Hepatocyte (in vitro differentiated cells): ENCODE measurements at places on chromosomes 11 and 22. TPM values are rescaled to one million over a fixed set of nuclear protein-coding genes. Genes with fewer than 3 reads are reported as not detected.

- no peak for DNase-seq
These were observed 51.7 kb upstream of the CCDC89 start for GRCh38 chr11:85737738-85738137.

DNA sequence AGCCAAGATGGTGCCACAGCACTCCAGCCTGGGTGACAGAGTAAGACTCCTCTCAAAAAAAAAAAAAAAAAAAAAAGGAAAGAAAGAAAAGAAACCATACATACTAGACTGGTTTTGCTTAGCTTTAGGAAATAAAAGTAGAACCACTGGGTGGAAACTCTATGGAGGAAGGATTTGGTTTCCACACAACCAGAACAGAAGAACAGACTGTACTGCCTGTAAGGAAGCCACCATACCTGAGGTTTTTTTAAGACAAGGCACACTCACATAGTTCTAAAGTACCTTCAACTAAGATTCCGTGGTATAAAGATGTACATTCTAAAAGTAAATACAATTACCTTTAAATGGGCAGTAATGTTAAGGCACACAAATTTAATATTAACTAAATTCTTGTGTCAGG, 58.6 kb downstream of the NUP98 start:
- DNase-seq: no peak

DNA sequence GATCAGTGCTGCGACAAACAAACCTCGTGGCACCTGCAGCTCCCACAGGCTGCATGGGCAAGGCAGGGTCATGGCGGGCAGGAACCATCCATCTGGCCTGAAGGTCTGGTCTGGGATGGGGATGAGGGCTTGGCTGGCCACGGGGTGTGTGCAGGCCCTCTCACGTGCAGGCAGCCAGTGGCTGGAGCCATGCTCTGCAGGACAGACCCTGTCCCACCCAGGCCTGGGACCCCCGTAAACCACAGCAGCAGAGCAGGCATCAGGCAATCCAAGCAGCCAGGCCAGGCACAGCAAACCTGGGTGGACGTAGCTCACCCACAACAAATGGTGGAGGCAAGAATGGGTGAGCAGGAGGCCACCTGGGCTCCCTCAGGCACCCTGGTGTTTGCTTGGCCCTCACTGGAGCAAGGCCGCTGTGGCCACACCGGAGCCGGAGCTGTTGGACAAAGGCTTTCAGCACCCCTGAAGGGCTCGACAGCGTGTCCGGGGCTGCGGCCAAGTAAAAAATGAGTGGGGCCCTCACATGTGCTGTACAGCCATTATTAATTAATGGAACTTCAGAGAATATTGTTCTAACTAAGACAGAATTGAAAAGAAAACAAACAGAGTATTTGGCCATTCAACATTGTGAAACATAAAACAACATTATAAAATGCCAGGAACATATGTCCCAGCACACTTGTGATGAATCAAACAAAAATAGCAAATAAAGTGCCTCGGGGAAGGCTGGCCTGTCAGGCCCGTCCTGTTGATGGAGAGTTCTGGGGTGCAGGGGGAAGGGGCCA, 24.0 kb upstream of the GNB1L start:
- DNase-seq: no peak

GRCh38 chr11:22597062-22597461, 28.6 kb downstream of the FANCF start:
- DNase-seq: no peak

- DNase-seq: no peak
These were observed 53.6 kb downstream of the CECR2 start for GRCh38 chr22:17422736-17423343.

DNA sequence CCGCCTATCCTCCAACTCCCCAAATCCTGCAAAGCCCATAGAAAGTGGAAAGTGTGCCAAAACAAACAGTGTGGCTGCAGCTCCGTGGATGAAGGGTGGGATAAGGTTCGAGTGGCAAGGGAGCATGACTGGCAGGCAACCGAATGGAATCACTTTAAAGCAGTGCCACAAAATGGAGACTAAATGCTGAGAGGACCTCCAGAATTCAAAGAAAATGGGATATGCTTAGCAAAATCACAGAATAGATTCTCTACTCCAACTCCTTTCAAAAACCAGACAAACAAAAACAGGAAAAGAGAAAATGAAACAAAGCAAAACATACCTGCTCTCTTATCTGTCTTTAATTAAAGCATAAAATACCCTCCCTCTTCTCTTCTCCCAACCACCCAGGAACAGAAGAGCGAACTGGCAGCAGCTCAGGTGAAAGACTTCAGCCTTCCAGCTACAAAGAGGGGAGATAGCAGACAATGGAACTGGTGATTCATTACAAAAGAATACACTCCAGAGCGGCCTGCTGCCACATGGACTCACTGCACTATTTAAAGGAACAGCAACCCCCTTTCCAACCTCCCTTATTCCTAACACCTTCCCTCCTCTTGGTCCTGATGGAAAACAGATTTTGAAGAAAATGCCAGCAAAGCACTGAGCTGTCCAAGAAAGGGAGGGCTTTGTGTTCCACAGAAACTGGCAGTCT, 118.5 kb downstream of the APOL5 start:
- DNase-seq: peak; percentile 80

DNA sequence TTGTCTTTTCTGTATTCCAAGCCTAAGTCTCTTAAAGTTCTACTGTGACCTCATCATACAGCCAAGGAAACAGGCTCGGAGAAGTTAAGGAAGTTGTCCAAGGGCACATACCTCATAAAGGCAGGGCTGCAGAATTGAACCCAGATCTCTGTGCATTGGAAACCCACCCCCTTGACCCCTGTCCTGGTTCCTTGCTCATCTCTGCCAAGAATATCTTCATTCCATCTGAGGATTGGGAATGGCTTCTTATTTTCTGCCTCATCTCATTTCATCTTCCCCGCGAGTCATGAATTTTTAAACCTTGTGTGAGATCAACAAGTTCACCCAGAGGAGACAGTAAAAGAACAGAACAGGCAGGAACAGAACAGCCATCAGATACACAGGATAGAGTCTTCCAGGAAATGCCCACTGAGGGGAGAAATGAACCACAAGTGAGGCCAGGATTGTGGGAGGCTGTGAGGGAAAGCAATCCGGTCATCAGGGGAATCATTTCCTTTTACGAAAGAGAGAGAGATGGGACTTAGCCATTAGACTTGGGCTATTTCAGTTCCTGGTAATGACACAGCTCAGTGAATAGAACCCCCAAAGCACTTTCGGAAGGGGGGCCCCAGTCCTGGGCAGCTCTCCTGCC, 34.4 kb upstream of the LRRC10B start:
- no peak for DNase-seq

GRCh38 chr11:124152770-124153407, 30.3 kb upstream of the OR10D3 start:
- no peak for DNase-seq

GRCh38 chr22:32776802-32777201, 24.7 kb upstream of the TIMP3 start:
- no peak for DNase-seq

DNA sequence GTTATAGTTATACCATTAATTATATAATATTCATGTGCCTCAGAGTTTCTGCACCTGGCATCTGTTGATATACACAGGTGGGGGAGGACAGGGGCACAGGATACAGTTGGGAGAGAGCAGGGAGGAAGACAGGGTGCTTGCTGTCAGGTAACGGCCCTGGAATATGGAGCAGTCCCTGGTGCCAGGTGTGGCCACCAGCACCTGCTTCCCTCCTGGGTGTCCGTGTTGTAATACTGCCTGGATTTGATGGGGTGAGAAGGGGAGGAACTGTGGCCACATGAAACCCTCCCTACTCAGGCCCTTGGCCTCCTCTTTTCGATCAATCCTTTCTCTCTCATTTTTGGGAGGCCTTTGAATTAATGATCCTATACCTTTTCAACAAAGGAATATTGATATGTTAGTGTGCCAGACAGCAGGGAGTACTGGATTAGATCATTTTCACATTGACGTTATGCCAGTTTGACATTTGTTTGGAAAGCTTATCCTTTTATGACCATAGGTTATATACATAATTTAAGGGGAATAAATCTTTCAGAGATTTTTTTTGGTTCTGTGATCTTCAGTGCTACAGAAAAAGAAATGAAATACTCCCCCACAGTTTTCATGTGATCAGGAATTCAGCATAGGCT, 88.6 kb downstream of the TEAD1 start:
- no peak for DNase-seq

DNA sequence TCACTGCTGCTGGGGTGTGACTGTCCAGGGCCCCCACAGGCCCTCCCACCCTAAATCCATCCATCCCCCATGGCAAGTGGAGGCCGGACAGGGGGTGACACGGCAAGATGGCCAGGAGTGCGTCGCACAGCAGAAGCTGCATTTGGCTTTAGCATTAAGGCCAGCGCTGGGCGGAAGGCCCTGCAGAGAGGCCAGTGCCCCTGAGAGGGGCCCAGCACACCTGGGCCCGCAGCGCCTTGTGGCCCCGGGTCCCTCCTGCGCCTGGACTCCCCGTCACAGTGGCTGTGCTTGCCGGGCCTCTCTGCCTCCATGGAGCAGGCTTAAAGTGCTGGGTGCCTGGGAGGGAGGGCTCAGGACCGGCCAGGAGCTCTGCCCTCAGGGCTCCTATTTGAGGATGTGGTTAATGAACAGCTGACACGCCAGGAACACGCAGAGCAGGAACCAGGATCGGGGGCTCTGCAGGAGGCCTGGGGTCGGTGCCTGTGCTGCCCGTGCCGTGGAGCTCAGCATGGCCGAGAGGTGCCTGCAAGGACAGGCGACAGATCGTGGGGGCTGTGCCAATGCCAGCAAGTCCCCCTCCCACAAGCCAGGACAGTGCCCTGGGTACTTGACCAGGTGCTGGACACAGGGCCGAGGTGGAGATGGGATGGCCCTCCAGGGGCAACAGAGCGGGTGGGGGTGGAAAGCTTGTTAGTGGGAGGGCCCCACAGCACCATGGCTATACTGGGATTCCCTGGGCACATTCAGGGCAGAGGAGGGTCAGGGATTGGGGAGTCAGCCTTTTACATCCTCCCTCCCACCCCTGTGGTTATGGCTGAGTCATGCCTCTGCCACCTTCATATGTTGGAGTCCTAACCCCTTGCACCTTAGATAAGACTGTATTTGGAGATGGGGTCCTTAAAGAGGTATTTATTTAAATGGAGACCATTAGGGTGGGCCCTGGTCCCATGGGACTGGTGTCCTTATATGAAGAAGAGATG, 30.9 kb upstream of the CARS1 start:
- no peak for DNase-seq

DNA sequence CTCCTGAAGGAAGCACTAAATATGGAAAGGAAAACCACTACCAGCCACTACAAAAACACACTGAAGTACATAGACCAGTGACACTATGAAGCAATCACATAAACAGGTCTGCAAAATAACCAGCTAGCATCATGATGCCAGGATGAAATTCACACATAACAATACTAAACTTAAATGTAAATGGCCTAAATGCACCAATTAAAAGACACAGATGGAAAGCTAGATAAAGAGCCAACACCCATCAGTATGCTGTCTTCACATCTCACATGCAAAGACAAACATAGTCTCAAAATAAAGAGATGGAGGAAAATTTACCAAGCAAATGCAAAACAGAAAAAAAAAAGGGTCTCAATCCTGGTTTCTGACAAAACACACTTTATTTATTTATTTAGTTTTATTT, 171.7 kb downstream of the TTC28 start:
- no peak for DNase-seq

DNA sequence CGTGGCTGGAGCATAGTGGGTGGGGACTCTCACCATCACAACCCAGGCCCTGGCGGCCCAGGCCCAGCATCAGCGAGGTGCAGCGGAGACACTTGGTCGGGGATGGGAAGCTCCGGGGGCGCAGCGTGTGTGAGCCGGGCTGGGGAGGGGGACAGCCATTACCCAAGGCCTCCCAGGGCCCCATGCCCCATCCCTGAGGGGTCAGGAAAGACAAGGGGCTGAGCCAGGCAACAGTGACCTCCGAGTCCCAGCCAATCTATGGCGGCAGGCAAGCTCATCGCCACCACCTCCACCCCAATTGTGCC, 11.3 kb downstream of the CDC42BPG start:
- DNase-seq: no peak

DNA sequence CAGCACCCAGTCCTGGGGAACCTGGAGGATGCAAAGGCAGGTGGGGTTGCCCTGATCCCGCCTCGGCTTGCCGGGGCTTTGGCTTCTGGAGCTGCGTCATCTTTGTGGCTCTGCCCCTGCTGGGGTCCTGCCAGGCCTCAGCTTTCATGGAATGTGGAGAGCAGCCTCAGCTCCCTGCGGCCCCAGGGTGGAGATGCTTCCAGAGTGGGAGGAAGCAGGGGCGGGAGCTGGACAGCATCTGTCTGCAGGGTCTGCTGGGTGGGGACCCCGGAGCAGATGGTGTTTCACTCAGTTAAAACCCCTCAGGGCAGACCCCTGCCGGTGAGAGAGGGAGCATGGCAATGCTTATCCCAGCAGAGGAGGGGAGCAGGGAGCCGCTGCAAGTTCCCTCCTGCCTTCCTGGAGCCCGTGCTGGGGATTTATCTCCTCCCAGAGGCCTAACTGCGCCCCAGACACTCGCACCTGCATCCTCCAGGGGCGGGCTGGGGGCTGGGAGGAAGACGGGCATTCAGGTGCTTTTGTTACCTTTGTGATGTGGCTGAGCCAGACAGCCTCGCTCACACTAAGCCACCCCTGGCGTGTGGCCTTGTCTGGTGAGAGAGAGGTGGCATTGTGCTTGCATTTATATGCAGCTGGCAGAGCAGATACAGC, 15.7 kb downstream of the GRIK4 start:
- DNase-seq: peak; percentile 63

GRCh38 chr11:86579406-86579731, 93.0 kb downstream of the ME3 start:
- no peak for DNase-seq

- peak; percentile 81 for DNase-seq
These were observed 143.2 kb downstream of the BBOX1 start for GRCh38 chr11:27183672-27184457.

DNA sequence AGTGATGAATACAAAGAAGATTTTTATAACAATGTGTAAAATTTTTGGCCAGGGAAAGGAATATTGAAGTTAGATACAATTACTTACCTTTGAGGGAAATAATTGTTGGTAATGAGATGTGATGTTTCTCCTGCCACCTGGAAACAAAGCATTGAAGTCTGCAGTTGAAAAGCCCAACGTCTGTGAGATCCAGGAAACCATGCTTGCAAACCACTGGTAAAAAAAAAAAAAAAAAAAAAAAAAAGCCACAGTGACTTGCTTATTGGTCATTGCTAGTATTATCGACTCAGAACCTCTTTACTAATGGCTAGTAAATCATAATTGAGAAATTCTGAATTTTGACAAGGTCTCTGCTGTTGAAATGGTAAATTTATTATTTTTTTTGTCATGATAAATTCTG, 5.3 kb downstream of the BIRC3 start:
- DNase-seq: no peak

MIOX gene
- total RNA-seq: not detected in 2 replicates

DNAJC4 gene
- 12.8 and 13.4 TPM in 2 replicates for total RNA-seq

LMO2 gene
- total RNA-seq: 2.5 and 4.9 TPM in 2 replicates

SHISAL1 gene
- total RNA-seq: 1.8 and 2.4 TPM in 2 replicates

DUSP18 gene
- total RNA-seq: 7.7 and 10.4 TPM in 2 replicates
